ENCODE measurements at places on chromosomes 7 and 10.

- no peak for DNase-seq
Measured at GRCh38 chr10:78475437-78475836, 441.8 kb downstream of the RPS24 start.

DNA sequence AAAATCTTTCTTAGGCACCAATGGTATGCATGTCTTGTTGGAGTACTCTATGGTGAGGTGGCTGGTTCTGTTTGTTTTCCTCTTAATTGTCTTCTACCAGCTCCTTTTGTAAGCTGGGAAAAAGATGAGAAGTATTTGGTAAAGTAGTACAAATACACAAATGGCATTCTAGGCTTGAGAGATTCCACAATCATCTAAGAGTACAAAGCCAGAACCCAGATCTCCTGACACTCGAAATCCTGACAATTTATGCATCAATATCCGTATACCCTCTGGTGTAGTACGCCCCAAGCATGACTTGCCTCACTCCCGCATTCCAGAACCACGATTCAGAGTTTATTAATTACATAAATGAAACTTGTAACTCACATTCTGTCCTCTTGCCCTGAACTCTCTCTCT is 43.5 kb downstream of the CDCA7L start:
- no peak for DNase-seq

DNA sequence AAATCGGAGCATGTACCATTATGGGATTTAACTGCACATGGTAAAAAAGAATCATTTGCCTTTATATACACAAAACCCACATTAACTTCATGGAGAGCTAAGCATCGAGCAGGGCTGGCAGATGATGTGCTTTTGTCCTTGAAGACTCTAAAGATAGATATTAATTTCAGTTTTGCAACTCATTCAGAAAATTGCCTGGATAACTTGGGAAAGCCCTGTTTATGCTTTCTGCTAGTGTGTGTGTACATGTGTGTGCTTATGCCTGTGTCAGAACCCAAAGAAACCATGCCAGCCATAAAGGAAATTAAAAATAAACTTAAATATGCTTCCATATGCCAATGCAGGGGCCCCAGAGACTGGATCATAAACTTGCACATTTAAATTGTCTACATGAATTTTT is 640.0 kb downstream of the PARD3 start:
- no peak for DNase-seq

DNA sequence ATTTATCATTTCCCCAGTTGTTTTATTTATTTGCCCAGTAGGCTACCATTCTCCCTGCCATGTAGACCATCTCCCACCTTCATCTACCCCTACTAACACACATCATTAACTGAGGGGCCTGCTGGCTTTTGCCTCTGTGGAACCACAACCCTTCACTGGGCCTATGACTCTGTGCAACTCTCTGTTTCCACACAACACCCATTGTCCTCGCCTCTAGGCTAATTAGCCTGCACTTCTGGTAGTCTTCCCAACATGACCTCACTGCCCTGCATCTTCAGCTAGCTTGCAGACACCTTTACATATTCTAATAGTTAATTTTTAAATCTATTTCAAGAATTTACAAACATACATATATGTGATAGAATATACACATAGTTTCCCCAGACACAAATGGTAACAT is 7.5 kb downstream of the ANKIB1 start:
- no peak for DNase-seq

- no peak for DNase-seq
Measured at GRCh38 chr10:110200503-110200902, 6.9 kb upstream of the MXI1 start.

- DNase-seq = no peak
Measured at GRCh38 chr10:72316386-72316700, 38.4 kb downstream of the DNAJB12 start.

- peak; percentile 29 for DNase-seq
Measured at GRCh38 chr10:28291881-28292297, 11.0 kb downstream of the MPP7 start.

- DNase-seq = no peak
Measured at GRCh38 chr10:62166331-62167131, 102.1 kb downstream of the RTKN2 start.

GRCh38 chr7:150382844-150383225 is 3.7 kb downstream of the ZNF775 start:
- DNase-seq = no peak

Data from stimulated activated CD8-positive, alpha-beta memory T cell treated with anti-CD3 and anti-CD28 coated beads, Interleukin-15, amount 100 ng/mL, for 48 hours (primary cell).